ENCODE measurements at places on chromosomes 5 and 9. TPM values are rescaled to one million over a fixed set of nuclear protein-coding genes. Genes with fewer than 3 reads are reported as not detected.

- DNase-seq = no peak
These were observed 562.6 kb downstream of the ANXA1 start for GRCh38 chr9:73714294-73714693.

The HAPLN1 gene
- total RNA-seq = not detected

DNA sequence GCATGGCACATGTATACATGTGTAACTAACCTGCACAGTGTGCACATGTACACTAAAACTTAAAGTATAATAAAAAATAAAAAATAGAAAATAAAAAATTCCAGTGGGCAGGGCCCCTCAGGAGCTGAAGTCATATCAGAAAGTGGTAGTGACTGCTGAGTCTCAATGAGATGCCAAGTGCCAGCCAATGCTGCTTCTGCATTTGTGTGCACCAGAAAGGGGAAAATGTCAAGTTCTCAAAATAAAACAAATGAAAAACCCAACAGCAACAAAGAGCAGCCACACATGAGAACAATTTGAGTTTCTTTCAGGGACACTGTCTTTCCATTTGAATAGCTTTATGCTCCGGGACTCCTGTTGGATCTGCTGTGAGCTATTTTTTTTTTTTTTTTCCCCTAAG, 117.2 kb upstream of the CCDC112 start:
- DNase-seq = no peak

The PLAC8L1 gene
- total RNA-seq = 0.36 TPM

DNA sequence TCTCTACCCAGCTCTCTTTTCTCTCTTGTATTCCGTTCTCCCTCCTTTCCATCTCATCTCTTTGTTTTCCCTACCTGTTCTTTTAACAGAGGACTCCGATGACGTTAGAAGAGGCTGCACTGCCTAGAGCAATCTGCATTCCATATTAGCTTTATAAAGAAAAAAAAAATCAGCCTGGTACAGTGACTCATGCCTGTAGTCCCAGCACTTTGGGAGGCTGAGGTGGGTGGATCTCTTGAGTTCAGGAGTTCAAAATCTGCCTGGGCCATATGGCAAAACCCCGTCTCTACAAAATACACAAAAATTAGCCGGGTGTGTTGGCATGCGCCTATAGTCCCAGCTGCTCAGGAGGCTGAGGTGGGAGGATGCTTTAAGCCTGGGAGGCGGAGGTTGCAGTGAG, 49.0 kb downstream of the DAPK1 start:
- DNase-seq = no peak

- peak; percentile 73 for DNase-seq
These were observed 94.4 kb upstream of the IL6ST start for GRCh38 chr5:56088967-56089829.

- DNase-seq = no peak
These were observed 120.6 kb downstream of the FOXD1 start for GRCh38 chr5:73327908-73328455.

DNA sequence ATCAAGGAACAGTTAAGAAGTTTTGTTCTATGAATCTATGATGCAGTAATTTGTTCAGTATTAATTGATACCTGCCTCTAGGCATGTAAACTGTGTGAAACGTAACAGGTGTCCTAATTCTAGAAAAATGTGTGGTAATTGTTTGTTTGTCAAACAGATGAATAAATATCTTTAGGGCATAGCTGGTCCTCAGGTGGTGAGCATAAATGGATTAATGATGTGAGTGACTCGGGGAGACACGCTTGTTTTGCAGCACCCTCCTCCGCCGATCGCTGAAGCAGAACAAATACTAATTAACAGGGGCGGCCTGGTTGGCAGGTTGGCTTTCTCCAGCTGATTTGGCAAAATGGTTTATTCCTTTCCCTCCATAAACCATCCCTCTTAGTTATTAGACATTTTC, 88.8 kb downstream of the TLE4 start:
- DNase-seq = no peak

DNA sequence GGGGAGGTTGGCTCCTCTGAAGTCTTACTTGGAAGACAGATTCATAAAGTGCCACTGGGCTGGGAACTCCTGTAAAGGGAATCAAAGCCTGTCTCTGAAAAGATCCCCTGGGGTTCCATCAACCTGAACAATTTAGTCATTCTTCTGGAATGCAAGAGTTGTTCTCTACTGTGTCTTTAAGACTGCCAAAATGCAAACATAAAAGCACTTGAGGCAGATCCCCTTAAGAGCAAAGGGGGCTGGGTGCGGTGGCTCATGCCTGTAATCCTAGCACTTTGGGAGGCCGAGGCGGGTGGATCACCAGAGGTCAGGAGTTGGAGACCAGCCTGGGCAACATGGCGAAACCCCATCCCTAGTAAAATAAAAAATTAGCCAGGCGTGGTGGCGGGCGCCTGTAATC, 16.7 kb downstream of the CDKN2AIPNL start:
- no peak for DNase-seq

DNA sequence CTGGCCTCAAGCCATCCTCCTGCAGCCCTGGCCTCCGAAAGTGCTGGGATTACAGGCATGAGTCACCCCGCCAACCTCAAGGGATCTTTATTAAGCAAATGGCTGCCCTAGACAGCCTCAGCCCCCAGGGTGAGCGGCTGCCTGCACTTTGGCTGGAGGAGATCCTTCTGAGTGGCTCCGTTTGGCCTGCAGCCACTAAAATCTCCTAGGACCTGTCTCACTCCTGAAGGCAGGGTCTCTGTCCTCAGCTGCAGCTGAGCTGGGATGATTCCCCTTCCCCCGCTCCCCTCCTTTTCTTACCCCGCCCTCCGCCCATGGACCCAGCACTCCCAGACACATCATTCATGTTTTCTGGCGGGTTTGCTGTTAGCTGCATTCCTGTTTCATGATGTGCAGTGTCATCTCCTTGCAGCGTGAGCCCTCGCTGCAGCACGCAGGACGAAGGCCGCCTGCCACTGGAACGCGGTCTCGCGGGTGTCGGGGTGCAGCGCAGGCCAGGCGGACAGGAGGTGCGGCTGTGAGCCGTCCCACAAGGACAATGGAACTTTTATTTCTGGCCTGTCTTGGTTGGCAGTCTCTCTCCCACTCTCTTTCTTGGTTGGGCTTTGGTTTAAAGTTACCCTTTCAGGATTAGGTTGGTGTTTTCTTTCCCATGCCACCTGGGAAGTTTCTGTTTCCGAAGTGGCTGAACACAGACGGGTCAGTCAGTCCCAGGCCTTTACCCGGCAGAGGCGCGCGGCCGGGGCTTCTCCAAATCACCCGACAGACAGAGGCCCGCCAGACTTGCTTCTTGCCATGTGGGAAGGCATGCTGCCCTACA, 137.1 kb downstream of the FOXD1 start:
- no peak for DNase-seq

- no peak for DNase-seq
These were observed 562.8 kb upstream of the RIOK2 start for GRCh38 chr5:97745817-97746216.

DNA sequence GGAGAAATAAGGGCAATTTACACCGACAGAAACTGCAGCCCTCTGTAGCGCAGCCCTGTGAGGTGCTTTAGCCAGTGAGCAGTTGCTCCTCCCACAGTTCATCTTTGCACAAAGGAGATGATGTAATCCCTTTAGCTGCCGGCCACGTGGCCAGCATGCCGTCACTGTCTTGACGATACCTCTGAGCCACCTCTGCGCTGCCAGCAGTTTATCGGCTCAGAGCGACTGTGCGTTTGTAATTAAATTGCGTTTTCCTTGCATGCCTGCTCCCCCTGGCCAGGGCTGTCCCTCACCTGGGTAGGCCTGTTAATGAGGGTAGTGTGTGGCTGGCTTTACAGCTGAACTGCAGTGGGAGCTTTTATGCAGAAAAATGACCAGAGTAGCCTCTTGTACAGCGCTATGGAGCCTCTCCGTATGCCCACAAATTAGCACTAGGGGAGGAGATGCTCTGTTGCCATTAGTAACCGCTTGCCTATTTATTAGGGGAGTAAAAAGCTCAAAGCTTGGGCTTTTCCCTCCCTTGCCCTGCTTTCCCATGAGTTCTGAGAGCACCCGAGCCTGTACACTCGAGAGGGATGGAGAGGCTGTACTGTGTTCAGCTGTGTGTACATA, 107.0 kb downstream of the TRIO start:
- no peak for DNase-seq

DNA sequence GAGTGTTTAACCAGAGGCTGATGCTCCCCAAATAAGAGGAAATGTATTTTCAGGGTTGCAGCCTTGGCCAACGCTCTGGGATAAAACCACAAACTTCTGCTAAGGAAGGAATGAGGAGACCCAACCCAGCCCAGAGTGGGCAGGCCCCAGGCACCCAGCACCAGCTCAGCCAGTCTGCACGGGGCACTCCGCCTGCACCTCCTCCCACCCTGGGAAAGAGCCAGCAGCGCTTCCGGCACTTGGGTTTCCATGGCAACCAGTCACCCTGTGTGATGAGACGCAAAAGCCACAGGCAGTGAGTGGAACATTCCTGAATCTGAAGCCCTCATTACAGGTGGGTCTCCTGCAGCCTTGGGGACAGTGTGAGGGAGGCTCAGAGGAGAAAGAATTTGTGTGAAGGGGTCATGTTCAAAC, 85.2 kb upstream of the ZBTB43 start:
- peak; percentile 92 for DNase-seq

The SPINK7 gene
- total RNA-seq = not detected

The ARHGEF37 gene
- 0.77 TPM for total RNA-seq

DNA sequence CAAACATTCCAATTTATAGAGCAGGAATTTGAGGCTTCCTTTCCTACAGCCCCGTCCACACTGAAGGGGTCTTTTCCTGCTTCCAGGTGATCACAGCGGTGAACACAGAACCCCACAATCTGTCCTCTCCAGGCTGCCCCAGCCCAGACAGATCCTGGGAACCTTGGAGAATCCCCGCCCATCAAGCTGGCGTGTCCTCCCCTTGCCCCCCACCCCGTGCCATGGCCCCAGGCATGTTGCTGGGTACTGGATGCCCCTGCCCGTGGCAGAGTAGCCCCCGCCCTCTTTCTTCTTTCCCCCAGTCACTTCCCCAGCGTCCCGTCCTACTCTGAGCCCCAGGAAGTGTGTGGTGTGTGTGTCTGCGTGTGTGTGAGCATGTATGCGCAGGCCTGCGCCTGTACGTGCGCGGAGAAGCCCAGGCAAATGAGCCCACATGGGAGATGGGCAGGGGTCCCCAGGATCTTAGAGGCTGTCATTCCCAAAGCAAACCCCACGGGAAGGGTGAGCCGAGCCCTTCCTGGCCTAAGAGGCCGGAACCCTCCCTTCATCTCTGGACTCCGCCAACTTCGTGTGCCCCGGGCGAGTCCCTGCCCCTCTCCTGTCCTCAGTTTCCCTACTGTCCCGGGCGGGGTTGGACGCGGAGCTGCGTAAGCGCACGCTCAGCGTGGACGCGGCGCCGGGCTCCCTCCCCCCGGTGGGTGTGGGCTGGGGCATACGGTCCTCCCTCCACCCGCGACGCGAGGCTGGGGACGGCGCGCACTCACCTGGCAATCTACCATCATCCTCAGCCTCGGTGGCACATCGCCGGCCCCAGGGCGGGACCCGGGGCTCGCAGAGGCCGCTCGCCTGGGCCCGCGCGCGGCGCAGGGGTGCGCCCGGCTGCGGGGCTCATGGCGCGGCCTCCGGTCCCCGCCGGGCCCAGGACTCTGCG, 15.2 kb downstream of the GBGT1 start:
- DNase-seq = peak; percentile 66

The INPP5E gene
- 21.3 TPM for total RNA-seq

DNA sequence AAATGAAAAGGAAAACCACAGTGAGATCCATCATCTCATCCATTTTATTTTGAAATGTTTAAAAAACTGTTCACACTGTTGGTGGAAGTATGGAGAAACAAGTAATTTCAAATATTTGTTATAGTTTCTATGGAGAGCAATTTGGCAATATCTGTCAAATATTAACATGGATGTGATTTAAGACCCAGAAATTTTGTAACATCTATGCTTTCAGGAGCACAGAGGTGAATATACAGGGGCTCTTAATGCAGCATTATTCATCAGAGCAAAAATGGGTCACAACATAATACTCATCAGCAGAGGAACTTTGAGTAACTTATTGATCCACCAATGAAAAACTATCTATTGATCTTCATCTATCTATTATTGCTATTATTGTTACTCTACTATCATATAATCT, 31.4 kb upstream of the SPATA31C2 start:
- no peak for DNase-seq

The TMC1 gene
- total RNA-seq = not detected

The PCDHGA6 gene
- 0.10 TPM for total RNA-seq

GRCh38 chr9:77803423-77803822, 155.3 kb upstream of the GNA14 start:
- DNase-seq = no peak

GRCh38 chr5:139413963-139414362, 10.1 kb upstream of the SPATA24 start:
- DNase-seq = peak; percentile 62

Measured in activated CD4-positive, alpha-beta memory T cell treated with anti-CD3 and anti-CD28 coated beads for 36 hours (primary cell).